Smooth muscle cell of the brain vasculature (primary cell): ENCODE measurements at places on chromosomes 1 and 21.

DNA sequence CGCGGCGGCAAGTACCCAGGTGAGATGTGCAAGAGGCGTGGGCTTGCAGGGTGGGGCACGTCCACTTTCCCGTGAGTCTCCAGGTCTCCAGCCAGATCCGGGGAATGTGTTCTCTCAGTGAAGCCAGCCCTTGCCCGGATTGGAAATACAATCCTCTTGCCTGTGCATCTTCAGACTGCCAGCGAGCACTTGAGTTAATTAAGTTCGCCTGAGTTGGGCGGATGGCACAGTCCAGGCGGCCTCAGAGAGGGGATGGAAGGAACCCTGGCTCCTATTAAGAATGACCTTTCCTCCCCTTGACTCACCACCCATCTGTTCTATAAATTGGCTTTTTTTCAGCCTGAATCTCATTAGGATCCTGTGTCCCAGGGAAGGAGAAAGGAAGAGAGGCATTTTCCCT lies 33.3 kb upstream of the CNTN2 start:
- DNase-seq = no peak

DNA sequence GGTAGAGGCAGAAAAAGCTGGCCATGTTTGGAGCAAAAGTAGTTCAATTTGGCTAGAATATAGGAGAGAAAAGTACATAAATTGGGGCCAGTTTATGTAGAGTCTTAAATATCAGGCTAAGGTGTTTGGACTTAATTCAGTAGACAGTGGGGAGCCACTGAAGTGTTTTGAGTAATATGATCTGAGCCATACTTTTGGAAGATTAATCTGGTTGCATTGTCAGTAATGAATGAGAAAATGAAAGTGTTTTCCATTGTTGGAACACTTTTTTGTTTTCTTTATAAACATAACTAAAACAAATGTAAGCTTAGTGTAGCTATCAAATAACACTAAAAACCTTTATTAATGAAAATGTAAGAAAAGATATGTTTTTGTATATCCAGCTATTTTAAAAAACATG lies 42.1 kb downstream of the POU2F1 start:
- DNase-seq = no peak

DNA sequence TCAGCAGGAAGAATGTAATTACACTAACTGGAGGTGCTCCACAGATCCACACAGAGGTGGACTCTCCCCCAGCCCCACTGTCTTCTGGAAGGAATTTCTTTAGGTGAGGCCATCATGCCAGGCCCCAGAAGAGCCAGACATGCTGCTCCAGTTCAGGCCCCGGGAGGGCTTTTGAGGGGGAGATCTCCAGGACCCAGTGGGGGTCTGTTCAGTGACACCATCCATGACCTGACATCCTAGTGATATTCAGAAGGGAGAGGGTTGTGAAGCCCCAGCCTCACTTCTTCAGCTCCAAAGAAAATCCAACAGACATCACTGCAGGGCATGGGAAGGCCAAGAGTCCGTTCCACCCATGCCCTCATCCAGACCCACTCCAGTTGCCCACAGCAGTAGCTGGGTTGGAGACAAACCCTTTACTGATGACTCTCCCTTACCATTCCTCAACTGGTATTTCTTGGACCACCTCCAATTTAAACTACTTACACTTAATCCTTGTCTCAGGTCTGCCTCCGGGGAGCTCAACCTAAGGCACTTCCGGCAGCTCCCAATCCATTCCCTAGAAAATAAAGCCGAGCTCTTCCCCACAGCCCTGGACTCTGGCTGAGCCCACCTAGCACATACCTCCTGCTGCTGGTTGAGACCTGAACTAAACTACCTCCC lies 39.2 kb downstream of the CSMD2 start:
- DNase-seq = no peak

DNA sequence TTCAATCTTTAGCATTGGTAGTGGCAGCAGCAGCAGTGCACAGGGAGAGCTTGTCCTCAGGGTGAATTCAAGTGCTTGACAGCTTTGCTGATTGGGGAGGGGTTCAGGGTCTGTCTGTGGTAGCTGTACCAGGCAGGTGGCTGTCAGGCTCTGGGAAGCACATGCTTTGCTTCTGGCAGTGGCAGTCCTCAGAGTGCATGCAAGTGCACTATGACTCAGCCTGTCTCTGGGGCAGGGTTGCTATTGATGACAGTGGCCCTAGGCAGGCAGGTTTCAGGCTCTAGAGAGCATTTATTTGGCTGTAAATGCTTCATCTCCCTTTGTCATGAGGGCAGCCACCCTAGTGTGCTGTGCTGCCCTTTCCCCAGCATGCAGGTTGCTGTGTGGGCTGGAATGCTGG lies 251.9 kb upstream of the LRRC7 start:
- no peak for DNase-seq

DNA sequence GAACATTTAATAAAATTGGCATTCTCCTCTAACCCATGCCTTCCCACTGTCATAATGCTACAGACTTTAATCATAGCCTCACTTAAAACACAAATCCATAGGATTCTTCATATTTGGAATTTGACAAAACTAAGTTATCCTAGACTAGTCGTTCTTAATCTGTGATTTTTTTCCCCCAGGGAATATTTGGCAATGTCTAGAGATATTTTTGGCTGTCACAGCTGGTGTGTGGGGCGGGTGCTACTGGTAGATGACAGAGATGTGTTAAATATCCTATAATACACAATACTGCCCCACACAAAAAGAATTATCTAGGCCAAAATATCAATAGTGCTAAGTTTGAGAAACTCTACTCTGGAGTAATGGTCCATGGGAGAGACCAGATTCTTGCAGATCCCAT lies 95.8 kb upstream of the HMGB4 start:
- no peak for DNase-seq

GRCh38 chr21:31896019-31896418 lies 23.2 kb downstream of the HUNK start:
- no peak for DNase-seq
